ENCODE measurements at places on chromosomes 2 and 18.
A peak's percentile ranks its signal among the peaks of the same experiment; 100 is the strongest.

DNA sequence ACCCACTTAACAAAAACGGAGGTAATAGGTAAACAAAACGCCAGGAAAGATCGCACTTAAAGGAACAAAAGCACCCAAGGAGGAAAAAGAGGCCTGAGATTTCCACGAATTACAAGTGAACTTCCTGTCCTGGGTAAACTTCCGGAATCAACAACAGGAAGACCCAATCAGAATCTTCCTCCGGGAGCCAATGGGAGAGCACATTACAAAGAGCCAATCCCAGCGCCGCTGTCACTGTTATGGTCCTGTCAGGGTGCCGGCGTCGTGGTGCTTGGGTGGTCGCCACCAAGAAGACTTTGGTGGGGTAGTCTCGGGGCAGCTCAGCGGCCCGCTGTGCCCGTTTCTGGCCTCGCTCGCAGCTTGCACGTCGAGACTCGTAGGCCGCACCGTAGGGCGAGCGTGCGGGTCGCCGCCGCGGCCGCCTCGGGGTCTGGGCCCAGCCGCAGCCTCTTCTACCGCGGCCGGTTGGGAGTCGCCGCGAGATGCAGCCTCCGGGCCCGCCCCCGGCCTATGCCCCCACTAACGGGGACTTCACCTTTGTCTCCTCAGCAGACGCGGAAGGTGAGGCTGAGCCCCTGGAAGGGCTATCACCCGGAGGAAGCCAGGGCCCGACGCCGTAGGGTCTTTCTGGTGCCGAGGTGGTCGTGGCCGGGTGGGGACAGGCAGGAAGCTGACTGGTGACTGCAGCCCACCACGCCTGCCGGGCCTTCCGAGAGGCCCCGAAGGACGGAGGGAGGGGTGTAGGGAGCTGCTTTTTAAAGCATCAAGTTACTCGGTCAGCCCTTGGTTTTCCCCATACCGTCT lies at the start of gene YIPF4:
TSS of gene YIPF4 (plus strand) at position 231 of the 804 bp plus-strand sequence. CDS start at position 483, 252 bp downstream.
- peak; percentile 82 for DNase-seq

DNA sequence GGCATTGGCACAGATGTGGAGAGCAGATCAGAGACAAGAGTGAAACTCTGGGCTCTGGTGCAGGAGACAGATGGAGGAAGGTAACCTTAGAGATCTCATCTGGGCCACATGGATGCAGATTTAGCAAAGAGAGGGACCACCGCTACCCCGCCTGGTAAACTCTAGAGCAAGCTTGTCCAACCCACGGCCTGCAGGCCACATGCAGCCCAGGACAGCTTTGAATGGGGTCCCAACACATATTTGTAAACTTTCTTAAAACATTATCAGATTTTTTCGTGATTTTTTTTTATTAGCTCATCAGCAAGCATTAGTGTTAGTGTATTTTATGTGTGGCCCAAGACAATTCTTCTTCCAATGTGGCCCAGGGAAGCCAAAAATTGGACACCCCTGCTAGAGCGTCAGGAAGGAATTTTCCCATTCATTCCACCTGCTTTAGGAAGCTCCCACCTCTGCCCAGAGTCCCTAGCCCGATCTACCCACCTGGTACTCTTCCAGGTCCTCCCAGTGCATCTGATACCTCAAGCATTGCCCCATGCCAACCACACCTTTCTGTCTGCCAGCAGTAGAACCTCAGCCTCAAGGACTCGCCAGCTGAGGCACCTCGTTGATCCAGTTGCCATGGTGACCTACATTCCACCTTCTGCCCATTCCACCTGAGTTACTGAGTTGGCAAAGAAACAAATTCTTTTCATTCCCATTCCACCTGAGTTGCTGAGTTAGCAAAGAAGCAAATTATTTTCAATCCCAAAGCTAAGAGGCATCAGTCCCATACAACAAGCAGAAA lies at the start of gene CIB4:
TSS of gene CIB4 (minus strand) at position 586 of the 784 bp plus-strand sequence. CDS start at position 534, 52 bp downstream.
- DNase-seq, result no peak

- no peak for DNase-seq
Observed at GRCh38 chr2:182301093-182301492, 125.7 kb downstream of the PDE1A start.

DNA sequence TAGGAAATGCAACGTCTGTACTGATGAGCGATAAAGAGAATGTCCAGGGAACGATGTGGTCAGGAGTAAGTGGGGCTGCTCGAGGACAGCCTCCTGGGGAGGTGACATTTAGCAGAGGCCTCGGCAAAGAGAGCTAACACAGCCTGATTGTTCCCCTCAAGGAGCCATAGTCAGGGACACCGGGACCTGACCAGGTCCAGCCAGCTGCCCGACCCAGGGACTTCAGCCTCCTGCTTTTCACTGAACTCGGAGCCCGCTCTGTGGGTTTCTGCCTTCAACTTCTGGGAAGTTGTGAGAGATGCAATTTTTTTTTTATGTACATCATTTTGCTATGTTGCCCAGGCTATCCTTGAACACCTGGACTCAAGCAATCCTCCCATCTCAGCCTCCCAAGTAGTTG lies 10.1 kb downstream of the NEU2 start:
- DNase-seq, result no peak

DNA sequence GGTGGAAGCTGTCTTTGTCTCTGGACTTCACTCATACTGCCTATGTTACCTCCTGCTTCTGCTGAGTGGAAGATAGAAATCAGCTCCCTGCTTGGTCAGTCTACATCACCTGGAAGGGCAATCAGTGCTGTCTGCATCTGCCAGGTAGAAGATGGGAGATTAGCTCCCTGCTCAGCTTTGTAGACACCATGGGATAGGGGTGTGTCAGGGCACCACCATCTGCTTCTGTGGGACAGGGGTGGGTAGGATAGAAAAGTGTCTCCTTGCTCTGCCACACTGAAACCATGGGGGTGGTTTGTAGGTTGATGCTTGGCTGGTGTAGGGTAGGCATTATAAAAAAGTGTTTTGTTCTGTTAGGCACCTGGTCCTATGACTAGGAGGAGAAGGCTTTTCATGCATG lies 34.1 kb downstream of the STARD6 start:
- DNase-seq, result no peak

- no peak for DNase-seq
Observed at GRCh38 chr2:216971593-216971992, 111.7 kb upstream of the TNP1 start.

- no peak for DNase-seq
Observed at GRCh38 chr2:68040078-68040477, 22.7 kb downstream of the C1D start.

DNA sequence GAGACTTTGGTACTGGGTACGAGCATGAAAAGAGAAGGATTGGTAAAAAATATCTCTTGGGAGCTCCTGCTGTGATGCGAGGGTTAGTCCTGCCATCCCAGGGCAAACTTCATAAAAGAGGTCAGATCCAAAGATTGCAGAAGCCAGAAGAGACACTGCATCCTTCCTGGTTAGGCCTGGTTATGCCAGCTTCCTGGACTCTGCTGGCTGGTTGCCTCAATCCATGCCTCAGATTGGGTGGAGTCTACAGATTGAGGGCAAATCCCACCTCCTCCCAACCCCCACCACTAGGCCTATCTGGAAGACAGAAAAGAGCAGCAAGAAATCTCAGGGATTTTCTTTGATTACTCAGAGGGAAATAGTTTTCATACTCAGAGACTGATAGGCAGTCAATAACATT lies 5.3 kb upstream of the ACADL start:
- DNase-seq, result no peak

DNA sequence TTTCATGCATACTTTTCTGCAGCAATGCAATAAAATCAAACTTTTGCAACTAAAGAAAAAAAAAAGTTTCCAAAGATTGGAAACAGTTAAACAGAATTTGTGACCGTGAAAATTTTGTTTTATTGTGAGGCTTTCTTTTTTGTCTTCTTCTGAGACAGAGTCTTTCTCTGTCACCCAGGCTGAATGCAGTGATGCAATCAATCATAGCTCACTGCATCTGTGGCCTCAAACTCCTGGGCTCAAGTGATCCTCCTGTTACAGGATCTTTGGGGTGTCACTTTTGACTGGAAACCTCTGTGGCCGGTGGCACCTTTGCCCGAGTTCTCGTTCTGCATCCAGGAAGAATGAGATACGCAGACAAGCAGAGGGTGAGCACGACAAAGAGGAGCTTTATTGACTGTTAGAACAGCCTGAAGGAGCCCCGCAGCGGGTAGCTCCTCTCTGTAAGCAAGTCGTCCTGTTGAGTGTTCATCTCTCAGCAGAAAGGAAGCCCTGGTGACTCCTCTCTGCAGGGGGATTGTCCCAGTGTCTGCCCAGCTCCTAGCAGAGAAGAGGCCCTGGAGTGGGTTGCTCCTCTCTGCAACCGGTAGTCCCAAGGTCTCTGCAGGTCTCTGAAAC lies 16.9 kb upstream of the ILKAP start:
- DNase-seq, result no peak

- DNase-seq, result no peak
Observed at GRCh38 chr2:240231838-240232244, 91.4 kb upstream of the OTOS start.

- DNase-seq, result no peak
Observed at GRCh38 chr2:134142341-134142738, 111.5 kb upstream of the MGAT5 start.

Data from brain pericyte (primary cell).